ENCODE measurements at places on chromosomes 5 and 9.
A peak's percentile ranks its signal among the peaks of the same experiment; 100 is the strongest.

GRCh38 chr5:13985731-13986418 lies 41.4 kb upstream of the DNAH5 start:
- no peaks in the 10 kb centered on the region for H3K4me1 ChIP-seq
- H3K4me3 ChIP-seq: no peak overlapping the region
- DNase-seq: no peak
- no peak overlapping the region for H3K27ac ChIP-seq
- no peaks in the 10 kb centered on the region for H3K27me3 ChIP-seq

- H3K27me3 ChIP-seq: no peaks in the 10 kb centered on the region
- H3K4me3 ChIP-seq: no peak overlapping the region
- H3K36me3 ChIP-seq: no peaks in the 10 kb centered on the region
- DNase-seq: no peak
Measured at GRCh38 chr5:122228728-122229392, 83.2 kb upstream of the SNCAIP start.

- no peaks in the 10 kb centered on the region for H3K27me3 ChIP-seq
- H3K27ac ChIP-seq: no peak overlapping the region
- H3K4me1 ChIP-seq: peaks cover 36% of the 10 kb centered on the region
Measured at GRCh38 chr5:11527652-11528349, 376.4 kb downstream of the CTNND2 start.

- no peaks in the 10 kb centered on the region for H3K4me1 ChIP-seq
- H3K27ac ChIP-seq: no peak overlapping the region
- DNase-seq: no peak
- no peaks in the 10 kb centered on the region for H3K36me3 ChIP-seq
Measured at GRCh38 chr9:131304676-131305355, 15.3 kb downstream of the PLPP7 start.

- no peaks in the 10 kb centered on the region for H3K27me3 ChIP-seq
- H3K4me1 ChIP-seq: no peaks in the 10 kb centered on the region
- no peak overlapping the region for H3K4me3 ChIP-seq
- no peak overlapping the region for H3K27ac ChIP-seq
Measured at GRCh38 chr9:85949586-85950335, 8.8 kb downstream of the NAA35 start.

- no peaks in the 10 kb centered on the region for H3K27me3 ChIP-seq
- no peaks in the 10 kb centered on the region for H3K36me3 ChIP-seq
- no peak overlapping the region for H3K4me3 ChIP-seq
- no peak for DNase-seq
- H3K27ac ChIP-seq: no peak overlapping the region
- H3K4me1 ChIP-seq: no peaks in the 10 kb centered on the region
Measured at GRCh38 chr5:42620579-42621216, 135.9 kb upstream of the CCDC152 start.

- H3K27ac ChIP-seq: no peak overlapping the region
- no peak overlapping the region for H3K4me3 ChIP-seq
- no peaks in the 10 kb centered on the region for H3K27me3 ChIP-seq
Measured at GRCh38 chr5:89179731-89180130, 296.7 kb upstream of the MEF2C start.

- H3K36me3 ChIP-seq: no peaks in the 10 kb centered on the region
- no peak overlapping the region for H3K27ac ChIP-seq
- H3K4me1 ChIP-seq: peaks cover 13% of the 10 kb centered on the region
Measured at GRCh38 chr9:16063241-16063591, 510.4 kb downstream of the CCDC171 start.

DNA sequence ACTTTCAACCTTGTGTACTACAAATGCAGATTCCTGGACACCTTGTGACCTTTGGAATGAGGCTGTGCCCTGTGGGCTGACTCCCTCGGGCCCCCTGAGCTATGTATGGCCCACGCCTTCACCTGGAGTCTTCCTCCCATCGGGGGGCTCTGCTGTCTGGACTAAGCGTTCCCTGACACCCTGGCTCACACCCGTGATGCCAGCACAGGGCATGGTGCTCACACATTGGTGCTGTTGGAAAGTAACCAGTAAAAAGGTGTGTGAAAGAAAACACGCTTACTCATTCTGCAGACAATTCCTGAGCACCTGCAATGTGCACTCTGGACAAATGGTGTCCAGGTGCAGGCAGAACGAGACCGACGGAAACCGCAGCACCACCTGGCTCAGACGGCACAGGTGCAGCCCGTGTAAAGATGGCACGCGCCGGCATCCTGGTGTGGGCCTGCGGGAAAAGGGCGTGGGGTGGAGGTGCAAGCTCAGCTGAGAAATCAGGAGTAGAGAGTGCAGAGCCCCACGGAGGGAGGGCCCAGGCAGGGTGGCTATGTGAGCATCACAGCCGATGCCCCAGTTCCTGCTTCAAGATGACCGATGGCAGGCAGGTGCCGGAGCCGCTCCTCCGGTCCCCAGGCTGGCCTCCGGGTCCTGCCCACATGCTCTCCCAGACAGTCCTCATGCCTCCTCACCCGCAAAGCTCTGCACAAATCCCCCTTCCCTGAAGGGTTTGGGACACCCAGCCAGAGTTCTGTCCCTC lies 11.0 kb downstream of the LPCAT1 start:
- H3K36me3 ChIP-seq: peaks cover 4% of the 10 kb centered on the region
- H3K27me3 ChIP-seq: no peaks in the 10 kb centered on the region
- peak overlapping the region; percentile 99 for H3K27ac ChIP-seq
- H3K4me1 ChIP-seq: peaks cover 53% of the 10 kb centered on the region

GRCh38 chr5:93122446-93122845 lies 458.6 kb downstream of the NR2F1-AS1 start:
- H3K27me3 ChIP-seq: no peaks in the 10 kb centered on the region
- DNase-seq: no peak

DNA sequence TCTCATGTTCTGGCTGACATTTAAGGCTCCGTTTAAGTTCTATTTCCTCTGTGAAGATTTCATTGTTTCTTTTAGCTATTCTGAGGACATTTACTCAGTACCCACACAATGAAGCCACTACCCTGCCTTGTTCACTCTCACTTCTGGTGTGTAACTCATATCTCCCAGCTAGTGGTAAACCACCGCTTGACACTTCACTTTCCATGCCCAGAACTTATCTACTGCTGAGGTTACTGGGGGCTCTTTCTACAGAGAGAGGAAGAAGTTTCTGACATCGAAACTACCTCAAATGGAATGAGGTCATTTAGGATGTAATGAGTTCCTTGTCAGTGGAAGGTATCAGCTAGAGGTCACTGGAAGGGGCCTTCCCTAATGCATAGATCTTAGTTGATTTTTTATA lies 501.5 kb downstream of the DMAC1 start:
- H3K27me3 ChIP-seq: no peaks in the 10 kb centered on the region
- DNase-seq: no peak
- H3K4me3 ChIP-seq: no peak overlapping the region
- H3K36me3 ChIP-seq: no peaks in the 10 kb centered on the region
- no peaks in the 10 kb centered on the region for H3K4me1 ChIP-seq

GRCh38 chr5:9947225-9947714 lies 302.4 kb downstream of the ATPSCKMT start:
- DNase-seq: no peak
- H3K36me3 ChIP-seq: no peaks in the 10 kb centered on the region
- no peaks in the 10 kb centered on the region for H3K27me3 ChIP-seq

DNA sequence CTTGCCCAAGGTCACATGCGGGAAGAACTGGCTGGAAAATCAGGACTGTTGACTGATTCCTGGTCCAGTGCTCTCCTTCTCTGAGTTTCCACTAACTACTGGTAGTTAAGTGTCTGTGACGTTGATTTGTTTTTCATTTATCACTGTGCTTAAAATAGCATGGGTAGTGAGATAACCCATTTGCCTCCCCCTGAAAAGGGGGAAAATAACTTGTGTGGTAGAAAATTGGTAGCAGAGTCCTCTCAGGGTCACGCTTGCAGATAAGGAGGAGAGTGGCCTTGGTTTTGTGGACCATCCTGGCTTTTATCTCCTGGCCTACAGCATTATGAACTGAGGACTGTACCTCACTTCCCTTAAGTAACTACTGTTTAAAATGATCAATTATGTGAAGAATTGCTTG lies 10.9 kb downstream of the FUBP3 start:
- H3K27ac ChIP-seq: 0 out of 2 replicates have a peak overlapping the region, but pooled peaks have one; percentile 5
- DNase-seq: no peak
- no peaks in the 10 kb centered on the region for H3K36me3 ChIP-seq
- H3K4me3 ChIP-seq: no peak overlapping the region

GRCh38 chr5:179370490-179371120 lies 25.3 kb upstream of the ADAMTS2 start:
- H3K36me3 ChIP-seq: no peaks in the 10 kb centered on the region
- no peaks in the 10 kb centered on the region for H3K4me1 ChIP-seq
- no peaks in the 10 kb centered on the region for H3K27me3 ChIP-seq
- DNase-seq: no peak
- H3K27ac ChIP-seq: no peak overlapping the region
- no peak overlapping the region for H3K4me3 ChIP-seq

GRCh38 chr5:45642370-45642769 lies 53.8 kb downstream of the HCN1 start:
- H3K27ac ChIP-seq: no peak overlapping the region
- no peaks in the 10 kb centered on the region for H3K36me3 ChIP-seq
- DNase-seq: no peak
- H3K4me3 ChIP-seq: no peak overlapping the region

DNA sequence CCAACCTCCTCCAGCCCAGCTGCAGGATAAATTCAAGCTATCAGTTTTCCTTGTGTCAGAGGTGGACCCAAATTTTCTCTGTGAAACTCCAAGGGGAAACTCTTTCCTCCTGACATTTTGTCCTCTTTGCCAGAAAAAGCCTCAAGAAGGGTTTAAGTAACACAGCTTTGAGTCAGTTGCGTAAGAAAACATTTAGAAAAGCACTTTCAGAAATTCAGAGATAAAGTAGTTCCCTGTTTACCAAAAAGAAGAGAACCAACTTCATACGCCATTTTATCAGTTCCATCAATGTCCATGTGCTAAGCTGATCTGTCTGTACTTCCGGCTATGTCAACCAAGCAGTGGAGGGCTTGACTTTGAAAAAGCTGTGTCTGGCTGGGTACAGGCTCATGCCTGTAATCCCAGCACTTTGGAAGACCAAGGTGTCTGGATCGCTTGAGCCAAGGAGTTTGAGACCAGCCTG lies 19.9 kb upstream of the SUSD1 start:
- H3K36me3 ChIP-seq: no peaks in the 10 kb centered on the region
- H3K27me3 ChIP-seq: no peaks in the 10 kb centered on the region
- H3K4me1 ChIP-seq: peaks cover 10% of the 10 kb centered on the region
- no peak for DNase-seq
- H3K4me3 ChIP-seq: no peak overlapping the region

DNA sequence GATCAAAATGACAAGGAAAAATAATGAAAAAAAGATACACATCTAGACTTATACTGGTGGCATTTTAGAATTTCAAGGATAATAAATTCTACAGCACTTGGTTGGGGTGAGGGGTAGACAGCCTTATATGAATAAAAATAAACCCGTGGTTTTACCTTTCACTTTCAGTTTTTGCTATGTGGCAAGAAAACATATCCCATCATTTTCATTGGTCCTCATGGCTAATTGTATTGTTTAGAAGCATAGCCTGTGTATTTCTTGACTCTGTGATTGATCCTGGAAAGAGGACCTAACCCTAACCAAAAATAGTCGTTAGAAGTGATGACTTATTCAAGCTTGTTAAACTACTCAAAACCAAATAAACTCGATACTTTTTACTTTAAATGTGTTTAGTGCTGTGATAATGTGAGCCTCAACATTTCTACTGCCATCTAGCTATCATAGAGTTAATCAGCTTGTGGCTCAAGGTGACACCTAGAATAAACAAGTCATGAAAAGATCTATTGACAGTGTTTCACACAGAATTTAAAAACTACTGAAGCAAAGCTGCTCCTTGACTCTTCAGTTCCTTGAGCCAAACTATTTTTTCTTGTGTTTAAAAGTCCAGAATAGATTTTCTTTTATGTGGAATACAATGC lies 153.3 kb upstream of the IZUMO3 start:
- no peak overlapping the region for H3K4me3 ChIP-seq
- H3K4me1 ChIP-seq: no peaks in the 10 kb centered on the region
- H3K27me3 ChIP-seq: no peaks in the 10 kb centered on the region
- H3K27ac ChIP-seq: no peak overlapping the region
- peak; percentile 8 for DNase-seq

Data from GM23338 (cell line).